Stromal cell of bone marrow (primary cell): ENCODE measurements at places on chromosomes 2 and 18.

DNA sequence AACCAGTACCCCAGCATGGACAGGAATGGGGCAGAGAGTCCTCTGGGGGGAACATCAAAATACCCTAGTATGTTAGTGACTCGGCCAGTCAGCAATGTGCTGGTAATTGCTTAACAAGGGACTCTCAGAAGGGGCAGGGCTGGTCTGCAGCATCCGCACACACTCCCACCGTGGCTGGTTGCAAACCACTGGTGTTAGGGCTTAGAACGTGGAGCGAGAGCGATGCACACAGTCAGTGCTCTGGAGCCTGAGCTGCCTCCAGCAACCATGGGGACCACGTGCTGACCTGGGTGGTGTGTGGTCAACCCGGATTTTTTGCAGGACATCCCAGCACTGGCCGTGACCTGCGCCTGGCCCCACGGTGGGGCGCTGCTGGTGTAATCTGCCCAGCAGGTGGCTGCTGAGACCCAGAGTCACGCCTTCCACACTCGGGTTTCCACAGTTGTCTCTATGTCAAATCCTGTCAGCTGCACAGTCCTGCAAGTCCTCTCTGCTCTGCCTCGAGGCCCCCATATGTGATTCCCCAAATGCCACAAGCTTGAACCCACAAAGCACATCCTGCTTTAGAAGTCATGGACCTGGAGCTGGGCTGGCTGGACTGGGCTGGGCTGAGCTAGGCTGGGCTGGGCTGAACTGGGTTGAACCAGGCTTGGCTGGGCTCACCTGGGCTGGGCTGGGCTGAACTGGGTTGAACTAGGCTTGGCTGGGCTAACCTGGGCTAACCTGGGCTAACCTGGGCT lies 50.6 kb upstream of the GPC1 start:
- no peak for DNase-seq

- DNase-seq, result no peak
Observed at GRCh38 chr2:161241894-161242293, 66.3 kb upstream of the PSMD14 start.

- no peak for DNase-seq
Observed at GRCh38 chr2:269356-270030, 4.7 kb downstream of the ACP1 start.

- no peak for DNase-seq
Observed at GRCh38 chr2:145635706-145636427, 1115.9 kb upstream of the ZEB2 start.

- no peak for DNase-seq
Observed at GRCh38 chr2:31192396-31192795, 24.9 kb downstream of the CAPN14 start.

GRCh38 chr2:14673351-14673875 lies 40.9 kb downstream of the LRATD1 start:
- DNase-seq, result peak; percentile 18

DNA sequence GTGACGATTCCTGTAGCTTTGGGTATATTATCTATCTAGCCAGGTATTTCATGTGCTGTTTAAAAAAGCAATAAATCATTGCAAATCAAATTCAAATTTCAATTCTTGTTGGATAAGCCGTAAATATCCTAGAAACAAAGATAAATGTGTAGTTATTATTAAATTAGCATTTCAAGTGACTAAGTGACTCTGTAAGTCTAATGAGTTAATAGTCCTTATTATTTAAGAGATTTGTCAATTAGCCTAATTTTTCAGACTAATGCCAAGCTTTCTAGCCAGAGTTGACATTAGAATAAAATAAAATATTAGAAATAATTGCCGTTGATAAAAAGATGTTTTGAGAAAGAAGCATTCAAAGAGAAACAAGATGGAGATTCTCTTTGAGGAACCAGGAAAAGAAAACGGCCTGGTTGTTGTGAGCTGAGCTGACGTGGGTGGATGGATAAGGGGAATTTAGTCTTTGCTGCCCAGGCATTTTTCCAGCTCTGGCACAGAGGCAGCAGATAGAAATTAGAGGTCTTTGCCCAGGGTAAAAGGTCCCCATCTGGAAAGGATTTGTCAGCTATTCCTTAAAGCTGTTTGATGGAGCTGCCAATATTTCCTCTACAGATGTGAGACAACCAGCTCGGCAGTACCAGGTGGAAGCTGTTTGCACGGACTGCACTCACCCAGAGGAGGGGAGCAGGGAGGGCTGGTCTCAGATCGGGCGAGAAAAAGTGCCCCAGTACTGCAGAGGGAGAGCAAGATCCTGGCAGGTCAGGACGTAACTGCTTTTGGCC lies 117.3 kb upstream of the SEC11C start:
- DNase-seq, result peak; percentile 28

DNA sequence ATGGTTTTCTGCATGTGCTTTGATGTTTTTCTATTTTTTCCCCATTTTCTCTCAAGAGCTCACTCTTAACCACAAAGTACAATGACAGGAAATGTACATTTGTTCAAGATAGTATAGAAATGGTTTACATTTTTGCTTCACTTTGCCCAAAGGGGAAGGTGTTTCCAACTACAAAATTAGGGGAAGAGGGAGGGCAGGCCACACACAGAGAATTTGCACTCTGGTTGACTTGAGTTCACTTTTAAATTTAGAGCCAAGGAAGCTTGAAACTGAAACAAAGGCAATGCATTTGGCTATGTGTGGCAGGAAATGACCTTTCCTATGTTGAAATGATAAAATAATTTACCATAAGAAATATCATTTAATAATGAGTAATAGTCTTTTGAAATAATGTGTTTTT lies 19.1 kb upstream of the VIT start:
- DNase-seq, result no peak

GRCh38 chr2:192195548-192196418 lies 1.1 kb upstream of the TMEFF2 start:
- no peak for DNase-seq

GRCh38 chr18:34707670-34708069 lies 2.4 kb upstream of the DTNA start:
- peak; percentile 91 for DNase-seq

DNA sequence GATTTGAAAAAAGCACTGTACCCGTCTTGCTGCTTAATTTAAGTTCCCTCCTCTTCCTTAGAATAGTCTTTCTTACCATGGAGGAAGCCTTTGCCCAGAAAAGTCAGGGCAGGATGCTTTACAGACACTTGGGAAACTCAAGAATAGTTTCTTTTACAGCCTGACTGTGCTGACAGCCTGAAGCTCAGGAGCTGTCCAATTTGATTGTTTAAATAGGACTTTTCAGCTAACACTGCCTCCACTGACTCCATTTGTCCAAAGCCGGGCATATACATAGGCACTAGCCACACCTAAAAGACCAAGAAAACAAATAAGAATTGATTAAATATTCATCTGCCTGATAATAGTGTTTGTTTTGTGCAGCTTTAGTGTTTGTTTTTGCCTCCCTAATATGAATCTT lies 110.9 kb upstream of the L3MBTL4 start:
- no peak for DNase-seq

GRCh38 chr2:218003981-218004419 lies 1.2 kb upstream of the TNS1 start:
- DNase-seq, result peak; percentile 91

DNA sequence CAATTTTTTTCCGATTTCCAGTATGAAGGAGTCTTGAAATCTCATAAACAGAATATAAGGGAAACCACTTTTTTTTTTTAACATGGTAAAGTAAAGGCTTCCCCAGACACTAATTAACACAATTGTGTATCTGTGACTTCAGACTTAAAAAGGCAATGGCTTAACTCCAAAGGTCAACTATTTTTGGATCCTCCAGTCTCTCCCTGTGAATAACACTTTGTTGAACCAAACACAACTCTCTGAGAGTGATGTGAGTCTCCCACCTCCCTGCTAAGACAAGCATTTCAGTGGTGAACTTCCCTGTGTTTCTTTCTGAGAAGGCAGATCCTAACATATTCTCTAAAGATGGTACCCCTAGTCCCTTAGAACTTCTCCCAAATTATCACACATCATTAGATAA lies 219.6 kb upstream of the RBBP8 start:
- no peak for DNase-seq

- no peak for DNase-seq
Observed at GRCh38 chr2:100066246-100066645, 76.1 kb downstream of the AFF3 start.

DNA sequence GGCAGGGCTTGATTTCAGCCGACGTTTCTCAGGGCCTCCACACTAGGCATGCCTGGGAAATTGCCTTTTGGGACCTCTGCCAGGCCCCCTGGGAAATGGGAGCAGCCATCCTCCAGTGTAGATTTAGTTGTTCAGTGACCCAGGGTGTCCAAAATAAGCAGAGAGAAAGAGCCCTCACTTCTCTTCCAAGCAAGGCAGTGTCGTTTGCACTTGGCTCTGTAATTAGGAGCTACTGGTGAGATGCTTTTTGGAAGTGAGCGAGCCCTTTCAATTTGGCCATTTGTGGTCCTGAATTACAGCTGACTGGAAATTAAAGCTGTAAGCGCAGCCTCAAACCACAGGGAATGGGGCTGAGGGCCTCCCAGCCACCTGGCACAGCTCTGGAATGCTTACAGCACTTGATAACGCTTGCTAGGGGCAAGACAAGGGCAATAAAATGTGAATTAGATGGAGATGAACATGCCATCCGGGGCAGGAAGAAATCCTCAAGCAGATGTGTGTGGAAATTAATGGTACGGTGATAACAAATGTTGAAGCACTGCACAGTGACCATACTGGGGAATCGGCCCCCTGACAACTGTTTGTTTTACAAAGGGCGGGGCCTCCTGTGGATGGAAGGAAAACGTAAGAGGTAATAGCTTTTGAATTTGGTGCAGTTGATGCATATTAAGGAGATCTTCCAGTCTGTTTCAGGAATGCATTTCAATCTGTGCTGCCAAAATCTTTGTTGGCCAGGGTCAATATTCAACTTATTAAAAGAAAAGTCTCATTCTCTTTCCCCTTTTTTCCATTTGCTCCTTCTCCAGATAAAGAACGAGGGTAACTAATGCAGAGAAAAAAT lies 173.1 kb downstream of the UXS1 start:
- no peak for DNase-seq

GRCh38 chr2:39405364-39405763 lies 31.7 kb downstream of the MAP4K3 start:
- no peak for DNase-seq

DNA sequence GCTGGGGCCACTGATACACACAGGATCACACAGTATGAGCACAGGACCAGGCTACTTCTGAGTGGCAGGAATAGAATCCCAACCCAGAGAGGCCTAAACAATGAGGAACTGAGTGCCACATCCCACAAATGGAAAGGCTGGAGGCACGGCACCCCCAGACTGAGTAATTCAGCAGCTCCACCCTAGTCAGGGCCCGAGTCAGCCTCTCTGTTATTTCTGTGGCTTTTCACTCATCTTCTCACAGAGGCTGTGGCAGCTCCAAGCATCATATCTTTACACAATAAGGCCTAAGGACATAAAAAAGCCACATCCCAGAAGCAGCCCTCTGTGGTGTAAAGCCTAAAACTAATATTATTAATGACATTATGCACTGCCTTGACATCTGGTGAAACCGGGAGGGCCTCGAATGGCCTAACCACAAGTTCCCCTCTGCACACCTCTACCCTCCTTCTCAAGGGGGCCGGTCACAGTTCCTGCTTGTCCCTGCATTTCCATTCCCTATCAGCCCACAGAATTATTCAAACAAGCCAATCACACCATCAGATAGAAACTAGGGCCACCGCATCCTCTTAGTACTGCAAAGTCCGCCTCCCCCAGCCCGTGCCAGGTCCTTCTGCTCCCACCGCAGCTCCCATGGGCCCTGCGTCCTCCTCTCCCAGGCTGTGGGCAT lies 12.5 kb upstream of the MAL start:
- DNase-seq, result peak; percentile 14

- no peak for DNase-seq
Observed at GRCh38 chr2:237137626-237138323, 52.1 kb downstream of the COPS8 start.

- no peak for DNase-seq
Observed at GRCh38 chr2:1517786-1518185, 104.5 kb downstream of the TPO start.

GRCh38 chr2:171185941-171186340 lies 25.2 kb upstream of the TLK1 start:
- DNase-seq, result peak; percentile 85

DNA sequence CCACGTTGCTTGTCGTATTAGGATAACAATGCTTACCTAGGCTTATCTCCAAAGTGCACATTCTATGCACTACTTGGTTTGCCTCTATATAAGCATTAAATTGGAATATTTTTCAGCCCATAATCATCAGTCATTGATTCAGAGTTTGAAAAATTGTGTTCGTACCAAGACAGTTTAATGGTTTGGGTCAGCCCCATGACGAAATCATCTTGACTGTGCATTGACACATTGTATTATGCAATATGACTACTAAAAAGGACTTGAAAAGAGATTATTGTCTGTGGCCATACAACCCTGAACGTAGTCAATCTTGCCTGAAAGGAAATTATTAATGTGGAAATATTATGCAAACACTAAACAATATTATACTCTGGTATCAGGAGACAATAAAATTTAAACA lies 141.3 kb downstream of the EML6 start:
- no peak for DNase-seq

GRCh38 chr2:11746807-11747459 lies 501 bp downstream of the LPIN1 start:
- no peak for DNase-seq

- no peak for DNase-seq
Observed at GRCh38 chr2:202051499-202052161, 18.0 kb downstream of the FZD7 start.

- no peak for DNase-seq
Observed at GRCh38 chr2:186687807-186688211, 6.1 kb upstream of the FAM171B start.

DNA sequence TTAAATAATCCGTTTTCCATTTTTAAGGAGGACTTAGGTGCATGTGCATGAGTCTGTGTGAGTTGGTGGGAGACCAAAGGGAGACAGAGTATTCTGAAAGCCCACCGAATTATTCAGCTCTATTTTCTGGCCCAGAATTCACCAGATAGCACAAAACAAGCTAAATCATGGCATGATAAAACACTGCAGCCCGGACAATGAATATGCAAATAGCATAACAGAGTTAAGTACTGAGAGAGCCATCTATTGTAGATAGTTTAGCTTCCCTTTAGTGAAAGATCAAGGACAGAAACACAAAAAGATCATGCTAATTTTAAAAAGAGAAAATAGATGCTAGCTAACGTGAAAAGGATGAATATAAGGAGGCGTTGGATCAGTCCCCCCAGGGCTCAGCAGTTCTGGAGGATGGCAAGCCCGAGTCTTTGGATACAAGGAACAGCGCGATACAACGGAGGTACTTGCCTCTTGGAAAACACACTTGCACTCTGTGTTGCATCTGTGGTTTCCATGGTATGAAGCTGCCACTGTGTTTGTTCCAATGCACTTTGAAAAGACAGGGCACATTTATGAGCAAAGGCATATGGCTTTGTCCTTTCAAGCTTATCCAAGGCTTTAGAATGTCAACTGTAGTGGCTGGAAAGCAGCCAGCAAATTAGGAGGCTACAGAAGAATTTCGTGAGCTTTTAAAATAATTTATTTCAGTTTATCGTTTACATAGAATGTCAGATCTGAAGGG lies 119.9 kb downstream of the LYPD1 start:
- DNase-seq, result no peak

DNA sequence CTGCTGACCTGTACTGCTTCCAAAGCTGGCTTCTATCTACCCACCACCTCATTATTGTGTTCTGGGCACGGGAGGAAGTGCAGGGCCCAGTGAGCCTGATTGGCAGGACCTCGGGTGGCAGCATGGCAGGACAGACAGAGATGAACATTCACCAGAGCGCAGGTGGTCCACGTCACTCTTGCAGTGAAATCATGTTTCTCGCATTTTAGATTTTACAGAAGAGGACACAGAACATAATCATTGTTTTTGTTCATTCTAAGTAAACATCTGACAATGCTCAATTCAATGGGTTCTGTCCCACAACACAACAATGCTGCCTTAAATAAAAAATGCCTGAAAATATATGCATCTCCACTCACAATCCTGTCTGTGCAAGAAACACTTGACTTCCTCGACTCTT lies 11.5 kb upstream of the BIN1 start:
- no peak for DNase-seq
